Kidney tubule cell (primary cell): ENCODE measurements at places on chromosomes 1 and 21.

DNA sequence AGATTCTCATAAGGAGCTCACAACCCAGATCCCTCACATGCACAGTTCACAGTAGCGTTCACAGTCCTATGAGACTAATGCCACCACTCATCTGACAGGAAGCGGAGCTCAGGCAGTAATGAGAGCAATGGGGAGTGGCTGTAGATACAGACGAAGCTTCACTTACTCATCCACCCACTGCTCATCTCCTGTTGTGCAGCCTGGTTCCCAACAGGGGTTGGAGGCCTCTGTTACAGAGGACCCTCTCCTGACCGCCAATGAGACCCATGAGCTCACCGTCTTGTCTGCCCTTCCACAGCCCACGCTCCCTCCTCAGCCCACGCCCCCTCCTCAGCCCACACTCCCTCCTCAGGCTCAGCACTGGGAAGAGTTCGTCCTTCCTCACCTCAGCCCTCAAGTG, 39.6 kb downstream of the RSPH1 start:
- DNase-seq = no peak

DNA sequence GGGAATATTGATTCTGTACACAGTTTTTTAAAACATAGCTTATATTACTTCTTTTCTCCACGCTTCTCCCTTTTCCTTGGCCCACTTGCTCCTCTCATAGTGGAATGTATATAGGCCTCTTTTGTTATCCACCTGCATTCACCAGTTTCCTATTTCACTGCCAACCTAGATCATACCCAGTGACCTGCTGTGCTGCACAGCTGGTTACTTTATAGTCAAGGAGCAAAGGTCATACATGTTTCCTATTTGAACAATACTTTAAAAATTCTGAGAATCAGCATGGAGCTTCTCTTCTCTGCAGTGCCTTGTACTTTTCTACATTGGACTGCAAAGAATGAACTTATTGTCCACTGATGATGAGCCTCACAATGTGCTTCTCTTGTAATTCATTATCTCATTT, 4.3 kb upstream of the SLC35D1 start:
- no peak for DNase-seq

GRCh38 chr1:156118177-156118868, 3.8 kb downstream of the LMNA start:
- peak; percentile 75 for DNase-seq

GRCh38 chr1:18891426-18891780, 11.0 kb downstream of the ALDH4A1 start:
- DNase-seq = no peak

DNA sequence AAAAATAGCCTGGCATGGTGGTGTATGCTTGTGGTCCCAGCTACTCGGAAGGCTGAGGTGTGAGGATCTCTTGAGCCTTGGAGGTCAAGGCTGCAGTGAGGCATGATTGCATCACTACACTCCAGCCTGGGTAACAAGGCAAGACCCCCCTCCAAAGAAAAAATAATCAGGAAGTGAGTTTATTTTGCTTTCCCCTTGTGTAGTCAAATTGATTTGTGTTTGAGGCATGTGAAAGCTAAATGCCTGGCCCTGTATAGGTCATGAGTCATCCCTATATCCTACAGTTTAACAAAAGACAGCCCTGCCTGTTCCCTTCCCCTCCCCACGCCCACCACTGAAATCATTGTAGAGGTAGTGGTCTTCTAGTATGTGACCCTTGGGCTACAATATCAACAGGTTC, 241.4 kb upstream of the JUN start:
- DNase-seq = peak; percentile 39

DNA sequence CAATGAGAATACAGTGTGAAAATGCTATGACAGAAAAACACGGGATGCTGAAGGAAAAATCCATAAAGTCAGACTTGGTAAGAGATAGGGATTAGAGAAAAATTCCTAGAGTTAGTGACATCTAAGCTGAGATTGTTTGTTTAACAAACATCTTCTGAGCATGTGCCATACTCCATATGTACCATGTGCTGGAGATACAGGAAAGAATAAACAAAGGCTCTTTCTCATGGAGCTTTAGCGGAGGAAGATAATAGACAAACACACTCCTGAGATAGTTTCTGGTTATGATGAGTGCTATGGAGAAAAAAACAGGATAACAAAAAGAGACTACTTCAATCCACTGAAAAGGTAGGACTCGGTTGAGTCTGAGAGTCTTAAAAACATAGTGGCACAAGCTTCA, 22.0 kb upstream of the AIM2 start:
- DNase-seq = no peak

DNA sequence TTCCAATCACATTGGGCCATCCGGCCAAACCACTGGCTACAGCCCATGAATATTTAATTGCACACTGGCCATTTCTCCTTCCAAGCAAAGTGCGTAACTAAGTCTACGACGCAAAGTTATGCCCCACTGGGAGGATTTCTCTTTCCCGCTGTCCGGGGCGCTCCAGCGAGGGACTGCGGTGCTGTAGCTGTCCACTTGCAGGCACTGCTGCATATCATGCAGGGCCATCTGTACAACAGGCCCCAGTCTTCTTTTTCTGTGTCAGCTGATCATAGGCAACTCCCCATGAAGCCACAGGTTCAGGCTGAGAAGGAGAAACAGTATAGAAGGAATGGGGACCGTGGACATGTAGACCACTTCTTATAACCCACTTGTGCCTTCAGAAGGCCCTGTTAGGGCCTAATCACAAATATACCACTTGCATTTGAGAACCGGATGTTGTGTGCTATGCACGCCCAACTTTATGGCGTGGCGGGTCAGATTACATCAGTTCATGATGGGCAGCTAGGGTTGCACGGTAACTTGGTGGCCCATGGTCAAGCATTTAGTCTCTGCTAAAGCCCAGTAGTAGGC, 58.0 kb downstream of the ADSS2 start:
- DNase-seq = no peak

DNA sequence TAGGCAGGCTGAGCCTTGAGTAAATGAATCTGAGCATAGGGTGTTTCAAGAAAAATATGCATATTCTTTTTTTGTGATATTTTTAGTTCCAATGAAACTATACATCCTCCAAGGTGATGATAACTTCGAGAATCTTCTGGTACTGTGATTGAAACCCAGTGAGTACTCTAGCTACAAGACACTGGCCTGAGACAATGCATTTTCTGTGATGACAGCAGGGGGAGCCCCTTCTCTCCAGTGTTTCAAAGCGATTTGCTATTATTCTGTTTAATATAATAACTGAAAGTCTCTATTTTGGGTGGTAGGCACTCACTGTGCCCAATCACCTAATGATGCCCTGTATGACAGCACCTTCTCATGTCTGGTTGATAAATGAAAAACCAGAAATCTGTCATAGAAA, 12.1 kb downstream of the IRF2BP2 start:
- DNase-seq = peak; percentile 47

DNA sequence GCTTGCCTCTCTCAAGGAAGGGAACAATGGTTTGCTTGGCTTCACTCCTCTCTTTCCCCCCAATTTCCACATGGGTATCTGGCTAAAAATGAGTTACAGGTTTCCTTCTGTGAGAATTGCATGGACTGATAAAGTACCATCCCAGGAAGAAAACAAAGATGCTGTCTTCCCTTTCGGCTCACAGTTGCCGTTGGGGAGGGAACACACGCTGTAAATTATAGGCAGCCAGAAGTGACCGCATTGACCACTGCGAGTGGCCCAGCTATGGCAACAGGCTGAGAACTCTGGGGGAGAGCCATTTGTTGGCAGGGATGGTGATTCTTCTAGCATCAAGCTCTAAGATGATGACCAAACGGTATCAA, 2.9 kb downstream of the RUNX1 start:
- DNase-seq = no peak

DNA sequence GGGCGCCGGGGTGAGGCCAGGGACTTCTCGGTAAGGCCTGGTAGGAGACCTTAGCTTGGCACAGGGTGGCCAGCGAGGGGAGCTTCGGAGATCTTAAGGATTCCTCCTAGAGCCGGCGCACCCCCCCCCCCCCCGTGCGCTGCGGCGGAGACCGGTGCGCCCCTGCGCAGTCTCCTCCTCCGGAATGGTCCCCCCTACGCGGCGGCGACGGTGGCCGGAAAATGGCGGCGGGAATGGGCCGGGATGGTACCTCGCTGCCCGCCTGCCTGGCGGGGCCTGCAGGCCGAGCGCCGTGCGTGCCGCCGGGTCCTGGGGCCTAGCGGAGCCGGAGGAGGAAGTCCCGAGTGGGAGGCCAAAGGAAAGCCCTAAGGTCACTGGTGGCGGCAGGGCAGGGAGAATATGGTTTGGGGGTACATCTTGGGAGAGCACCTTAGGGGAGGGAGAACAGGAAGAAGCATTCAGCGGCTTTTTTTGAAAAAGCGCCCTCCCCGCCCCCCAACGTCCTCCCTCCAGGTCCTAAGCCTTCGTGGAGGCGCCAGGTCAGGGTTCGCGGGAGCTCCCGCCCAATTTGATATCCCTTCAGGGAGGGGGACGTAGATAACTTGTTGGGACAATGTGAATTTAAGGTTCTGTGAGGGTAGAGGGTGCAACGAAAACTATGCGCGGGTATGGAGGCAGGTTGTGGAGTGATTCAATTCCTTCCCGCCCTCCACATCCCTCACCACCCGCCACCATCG, 429 bp downstream of the SRRM1 start:
- DNase-seq = peak; percentile 11
